IMR-90 (cell line): ENCODE measurements at places on chromosomes 7 and 10. TPM values are rescaled to one million over a fixed set of nuclear protein-coding genes. Genes with fewer than 3 reads are reported as not detected.

CADPS2 gene
- total RNA-seq = 0.28 and 0.54 TPM in 2 replicates

SSC4D gene
- total RNA-seq = 0.36 and 0.56 TPM in 2 replicates

THSD7A gene
- under 0.01 and 0.18 TPM in 2 replicates for total RNA-seq

THAP5 gene
- 23.7 and 32.5 TPM in 2 replicates for total RNA-seq

LBX1 gene
- not detected in 2 replicates for total RNA-seq

CHAT gene
- not detected in 2 replicates for total RNA-seq

TMEM139 gene
- not detected in 2 replicates for total RNA-seq

C7orf57 gene
- total RNA-seq = not detected in 2 replicates

CYP26C1 gene
- under 0.01 TPM in 1 of 2 replicates, not detected in the other for total RNA-seq

FAM241B gene
- 0.18 and 0.28 TPM in 2 replicates for total RNA-seq

CLDN3 gene
- total RNA-seq = 0.18 TPM in 1 of 2 replicates, not detected in the other

ITPRID1 gene
- not detected in 2 replicates for total RNA-seq

CFAP43 gene
- total RNA-seq = under 0.01 TPM in 1 of 2 replicates, not detected in the other

GNAT3 gene
- total RNA-seq = not detected in 2 replicates

NSUN6 gene
- total RNA-seq = 11.4 and 11.5 TPM in 2 replicates

TRIM50 gene
- total RNA-seq = not detected in 2 replicates

PAPSS2 gene
- 55.0 and 58.6 TPM in 2 replicates for total RNA-seq

PPP1R9A gene
- total RNA-seq = not detected in 2 replicates

IFIT1B gene
- total RNA-seq = not detected in 2 replicates

TBATA gene
- total RNA-seq = not detected in 2 replicates

RASSF4 gene
- total RNA-seq = 5.9 and 6.1 TPM in 2 replicates

PGAM2 gene
- total RNA-seq = not detected in 2 replicates

CYP2E1 gene
- total RNA-seq = 0.36 and 0.56 TPM in 2 replicates

CCDC172 gene
- not detected in 2 replicates for total RNA-seq

SRRM3 gene
- total RNA-seq = 0.18 and 0.28 TPM in 2 replicates

CLIP2 gene
- total RNA-seq = 18.1 and 20.3 TPM in 2 replicates

SLC18A3 gene
- not detected in 2 replicates for total RNA-seq

NEUROD6 gene
- not detected in 2 replicates for total RNA-seq

RBP3 gene
- not detected in 2 replicates for total RNA-seq

ABCB1 gene
- total RNA-seq = 0.83 and 0.90 TPM in 2 replicates

ASZ1 gene
- total RNA-seq = not detected in 2 replicates

MBL2 gene
- total RNA-seq = not detected in 2 replicates

TRPV6 gene
- total RNA-seq = not detected in 2 replicates

ZNF487 gene
- total RNA-seq = 2.5 and 2.7 TPM in 2 replicates

MSMB gene
- total RNA-seq = not detected in 2 replicates

ANKRD1 gene
- total RNA-seq = 10.8 and 19.4 TPM in 2 replicates

LDB3 gene
- 0.28 and 0.36 TPM in 2 replicates for total RNA-seq

LRRC18 gene
- not detected in 2 replicates for total RNA-seq

OR2A42 gene
- not detected in 2 replicates for total RNA-seq

TAS2R4 gene
- total RNA-seq = 0.18 and 0.28 TPM in 2 replicates

FAM221A gene
- total RNA-seq = 1.1 and 1.4 TPM in 2 replicates

ARMH3 gene
- total RNA-seq = 13.1 and 20.6 TPM in 2 replicates

ZNF25 gene
- total RNA-seq = 9.5 and 12.2 TPM in 2 replicates

PDZD7 gene
- 0.83 and 0.90 TPM in 2 replicates for total RNA-seq

ABCB4 gene
- not detected in 2 replicates for total RNA-seq

AKR1C4 gene
- not detected in 2 replicates for total RNA-seq

STEAP1 gene
- total RNA-seq = 3.9 and 5.8 TPM in 2 replicates
